ENCODE measurements at places on chromosomes 7 and 10. TPM values are rescaled to one million over a fixed set of nuclear protein-coding genes. Genes with fewer than 3 reads are reported as not detected.

Gene CDK14
- 5.1 TPM for total RNA-seq

Gene ARF5
- total RNA-seq = 264 TPM

Gene ATOH7
- not detected for total RNA-seq

Gene PDZD7
- total RNA-seq = 0.53 TPM

Gene NXPH1
- total RNA-seq = 0.32 TPM

Gene SLC29A4
- 3.2 TPM for total RNA-seq

Gene CTNNA3
- total RNA-seq = under 0.01 TPM

Gene PHYH
- total RNA-seq = 22.0 TPM

Gene ZNF365
- total RNA-seq = not detected

Gene STAG3
- not detected for total RNA-seq

Gene CYP3A4
- not detected for total RNA-seq

Gene TMEM209
- total RNA-seq = 5.3 TPM
